ENCODE measurements at places on chromosomes 3 and 15.
A peak's percentile ranks its signal among the peaks of the same experiment; 100 is the strongest.

DNA sequence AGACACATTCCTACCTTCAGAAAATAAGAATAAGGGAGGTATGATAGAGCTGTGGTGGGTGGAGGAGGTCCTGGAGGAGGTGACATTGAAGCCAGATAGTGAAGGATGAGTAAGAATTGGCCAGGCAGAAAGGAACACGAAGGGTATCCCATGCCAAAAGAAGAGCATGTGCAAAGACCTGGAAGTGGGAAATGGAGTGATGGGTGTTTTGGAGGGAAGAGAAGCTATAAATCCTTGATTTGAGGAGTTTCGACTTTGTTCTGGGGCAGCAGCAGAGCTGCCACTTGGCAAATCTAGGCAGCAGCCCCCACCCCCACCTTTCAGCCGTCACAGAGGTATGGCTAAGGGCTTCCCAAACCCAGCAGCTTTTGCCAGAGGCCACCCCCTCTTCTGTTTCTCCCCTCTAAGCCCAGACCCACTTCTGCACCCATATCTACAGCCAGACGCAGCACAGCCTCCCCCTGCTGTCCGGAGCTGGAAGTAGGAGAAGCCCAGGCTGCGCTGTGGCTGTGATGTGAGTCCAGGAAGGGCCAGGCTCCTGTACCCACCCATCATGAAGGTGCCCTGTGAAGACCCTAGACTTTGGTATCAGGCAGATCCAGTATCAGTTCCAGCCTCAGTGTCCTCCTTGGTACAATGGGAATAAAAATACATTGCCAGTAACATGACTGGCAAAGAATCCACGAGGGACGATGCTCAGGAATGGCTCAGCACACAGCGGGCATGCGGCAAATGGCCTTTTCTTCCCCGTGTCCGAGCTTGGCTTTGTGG lies 188.7 kb upstream of the LINGO1 start:
- peak; percentile 13 for DNase-seq

- DNase-seq = no peak
These were observed 103.6 kb upstream of the TBL1XR1 start for GRCh38 chr3:177300842-177301241.

GRCh38 chr15:81516461-81516860 lies 142.4 kb upstream of the TMC3 start:
- no peak for DNase-seq

DNA sequence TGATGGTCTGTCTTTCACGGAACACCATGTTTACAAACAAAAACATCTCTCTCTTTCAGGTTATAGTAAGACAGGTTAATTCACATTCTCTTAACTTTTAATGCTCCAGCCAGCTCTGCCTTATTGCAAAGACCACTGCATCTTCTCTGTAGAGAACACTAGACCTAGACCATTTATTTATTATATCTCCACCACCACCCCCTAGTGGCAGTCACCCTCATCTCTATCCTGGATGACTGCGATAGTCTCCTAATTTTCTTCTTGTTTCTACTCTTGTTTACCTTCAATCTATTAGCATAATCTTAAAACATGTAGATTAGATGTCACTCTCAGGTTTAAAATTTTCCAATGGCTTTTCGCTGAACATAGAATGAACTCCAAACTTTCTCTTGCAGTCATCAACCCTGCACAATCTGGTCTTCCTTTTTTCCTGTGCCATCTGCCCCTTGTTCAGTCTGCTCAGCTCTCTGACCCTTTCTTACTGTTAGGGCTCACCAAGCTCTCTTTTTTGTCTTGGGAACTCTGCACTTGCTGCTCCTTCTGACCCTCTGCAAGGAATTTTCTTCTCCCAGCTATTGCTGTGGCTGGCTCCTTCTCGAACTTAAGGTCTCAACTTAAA lies 155.6 kb downstream of the SQOR start:
- no peak for DNase-seq

DNA sequence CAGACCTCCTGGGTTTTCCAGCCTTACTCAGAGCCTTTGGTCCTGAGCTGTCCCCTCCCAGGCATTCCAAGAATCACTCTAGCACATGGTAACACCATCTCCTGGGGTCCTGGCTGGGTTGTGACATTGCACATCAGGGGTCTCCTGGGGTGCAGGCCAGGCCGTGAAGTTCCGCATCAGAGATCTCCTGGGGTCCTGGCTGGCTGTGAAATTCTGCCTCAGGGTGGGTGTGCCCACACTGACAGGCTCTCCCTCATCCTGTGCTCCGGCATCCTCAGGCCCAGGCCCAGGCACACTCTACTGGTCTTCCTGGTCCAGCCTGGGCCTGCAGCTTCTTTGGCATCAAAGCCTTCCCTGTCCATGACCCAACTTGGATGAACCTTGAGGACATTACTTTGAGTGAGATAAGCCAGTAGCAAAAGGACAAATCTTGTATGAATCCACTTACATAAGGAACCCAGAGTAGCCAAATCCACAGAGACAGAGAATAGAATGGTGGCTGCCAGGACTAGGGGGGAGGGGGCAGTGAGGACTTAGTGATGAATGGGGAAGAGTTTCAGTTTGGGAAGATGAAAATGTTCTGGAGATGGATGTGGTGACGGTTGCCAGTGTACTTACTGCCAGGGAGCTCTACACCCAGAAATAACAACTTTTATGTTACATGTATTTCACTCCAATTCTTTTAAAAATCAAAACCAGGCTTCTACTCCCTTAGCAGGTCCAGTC lies 49.1 kb upstream of the KLF13 start:
- DNase-seq = peak; percentile 1

DNA sequence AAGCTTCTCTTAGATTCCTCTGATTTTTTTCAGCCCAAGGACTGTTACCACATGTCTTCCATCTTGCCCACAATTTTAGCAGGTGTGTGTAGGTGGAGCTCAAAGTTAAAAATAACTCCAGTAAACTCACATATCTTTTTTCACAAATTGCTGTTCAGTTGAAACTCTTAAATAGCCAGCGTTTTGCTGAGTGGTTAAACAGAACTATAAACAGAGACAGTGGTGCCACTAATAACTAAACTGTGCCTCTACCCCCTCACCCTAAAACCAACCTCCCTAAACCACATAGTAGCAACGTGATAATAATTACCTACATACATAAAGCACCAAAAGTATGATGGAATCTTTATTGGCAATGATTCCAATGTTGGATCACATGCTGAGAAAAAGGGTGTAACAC lies 525.1 kb downstream of the PDCD6IP start:
- no peak for DNase-seq

- no peak for DNase-seq
These were observed 1112.6 kb downstream of the IGSF11 start for GRCh38 chr3:117922039-117922438.

- DNase-seq = no peak
These were observed 20.3 kb downstream of the SHOX2 start for GRCh38 chr3:158085931-158086330.

GRCh38 chr3:62415312-62415801 lies 42.0 kb upstream of the FEZF2 start:
- DNase-seq = no peak

DNA sequence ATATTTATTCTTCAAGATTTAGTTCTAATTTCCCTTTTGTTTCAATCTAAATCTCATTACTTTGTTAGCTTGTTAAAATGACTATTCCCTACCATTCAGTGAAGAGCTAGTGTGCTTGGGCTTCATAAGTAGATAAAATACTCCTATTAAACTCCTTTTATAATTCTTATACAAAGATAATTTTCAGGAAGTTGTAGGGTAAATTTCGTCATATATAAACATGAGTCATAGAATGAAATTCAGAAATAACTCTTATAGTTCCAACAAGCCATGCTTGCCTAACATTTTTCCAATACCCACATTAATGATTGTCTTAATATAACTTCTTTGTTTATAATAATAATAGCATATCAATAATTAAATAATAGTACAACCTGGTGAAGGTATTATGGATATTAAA lies 407.3 kb downstream of the NAALADL2 start:
- DNase-seq = no peak

GRCh38 chr3:10341901-10342398 lies 21.0 kb upstream of the SEC13 start:
- DNase-seq = no peak

- DNase-seq = no peak
These were observed 32.9 kb downstream of the PIK3CA start for GRCh38 chr3:179181021-179181472.

DNA sequence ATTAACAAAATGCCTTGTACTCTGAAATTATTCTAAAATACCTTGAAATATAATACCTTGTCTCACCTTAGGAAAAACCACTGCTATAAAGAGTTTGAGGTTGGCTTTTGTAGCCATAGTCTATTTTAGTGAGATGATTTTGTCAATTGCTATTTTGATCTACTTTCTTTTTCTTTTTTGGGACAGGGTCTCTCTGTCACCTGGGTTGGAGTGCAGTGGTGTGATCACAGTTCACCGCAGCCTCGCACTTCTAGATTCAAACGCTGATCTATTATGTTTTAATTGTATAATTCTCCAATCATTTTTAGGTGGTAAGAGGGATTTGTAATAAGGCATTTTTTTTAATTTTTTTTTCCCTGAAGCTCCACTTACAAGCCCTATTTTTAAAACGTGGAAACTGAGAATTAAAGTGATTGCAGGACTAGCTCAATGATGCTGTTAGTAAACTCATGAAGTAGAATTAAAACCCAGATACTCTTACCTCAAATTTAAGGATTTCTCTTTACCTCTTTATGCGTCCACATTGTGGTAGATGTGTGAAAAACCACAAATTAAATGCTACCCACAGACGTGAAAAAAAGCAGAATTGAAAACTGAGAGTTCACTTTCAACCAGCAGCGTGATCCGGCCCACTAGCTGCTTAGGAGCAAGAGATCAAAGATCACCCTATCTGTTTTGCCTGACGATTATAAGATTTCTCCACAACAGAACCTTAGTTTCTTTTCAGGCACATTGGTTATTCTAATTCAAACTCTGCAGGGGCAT lies 384.2 kb downstream of the CGGBP1 start:
- DNase-seq = no peak

- DNase-seq = no peak
These were observed 6.2 kb upstream of the MAP1A start for GRCh38 chr15:43511012-43511885.

DNA sequence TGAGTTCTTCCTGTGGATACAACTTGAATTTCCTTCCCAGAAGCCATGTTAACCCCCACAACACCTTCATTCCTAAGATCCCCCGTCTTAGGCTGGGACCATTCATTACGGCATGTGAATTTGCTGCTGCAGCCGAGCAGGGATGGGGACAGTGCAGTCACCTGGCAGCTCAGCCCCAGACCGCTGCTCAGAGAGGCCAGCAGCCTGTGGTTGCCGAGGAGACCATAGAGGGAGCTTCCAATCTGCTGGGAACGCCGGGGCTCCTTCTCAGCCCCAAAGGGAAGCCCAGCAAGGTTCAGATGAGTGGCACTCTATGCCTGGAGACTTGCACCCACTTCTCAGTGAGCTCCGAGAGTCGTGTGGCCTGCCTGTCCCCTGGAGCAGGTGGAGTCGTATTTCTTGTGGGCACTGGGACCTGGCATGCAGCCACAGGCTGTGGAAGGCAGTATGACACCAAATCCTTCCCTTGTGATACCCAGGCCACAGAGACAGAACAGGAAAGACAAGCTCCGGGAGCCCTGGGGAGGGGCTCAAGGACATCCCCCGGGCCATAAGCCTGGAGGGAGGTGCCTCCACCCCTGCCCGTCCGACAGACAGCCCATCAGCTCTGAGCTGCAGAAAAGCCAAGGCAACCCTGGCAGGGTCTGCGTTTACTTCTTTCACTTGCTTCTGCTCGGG lies 167.3 kb downstream of the FAM43A start:
- DNase-seq = no peak

DNA sequence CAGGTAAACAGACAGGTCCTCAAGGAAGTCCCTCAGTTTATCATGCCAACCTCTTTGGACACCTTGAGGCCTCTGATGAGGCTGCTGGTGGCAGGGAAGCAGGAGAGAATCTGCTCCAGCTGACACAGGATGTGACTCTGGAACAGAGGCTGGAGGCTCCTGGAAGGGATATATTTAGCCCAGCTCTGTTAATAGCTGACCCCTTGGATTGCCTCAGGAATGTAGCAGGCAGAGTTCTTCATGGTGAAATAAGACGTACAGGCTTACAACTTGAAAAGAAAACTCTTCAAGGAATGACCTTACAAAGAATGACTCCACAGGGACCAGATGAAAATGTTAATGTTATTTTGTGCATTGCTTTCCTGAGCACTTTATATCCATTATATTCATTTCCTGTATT lies 90.5 kb downstream of the AQP9 start:
- DNase-seq = no peak

- DNase-seq = no peak
These were observed 389.1 kb upstream of the PROK2 start for GRCh38 chr3:72174040-72174439.

- no peak for DNase-seq
These were observed 91.3 kb downstream of the SUCNR1 start for GRCh38 chr3:151964743-151965142.

- no peak for DNase-seq
These were observed 59.7 kb downstream of the SENP2 start for GRCh38 chr3:185645596-185646381.

GRCh38 chr15:57026016-57026592 lies 107.7 kb downstream of the TCF12 start:
- no peak for DNase-seq

DNA sequence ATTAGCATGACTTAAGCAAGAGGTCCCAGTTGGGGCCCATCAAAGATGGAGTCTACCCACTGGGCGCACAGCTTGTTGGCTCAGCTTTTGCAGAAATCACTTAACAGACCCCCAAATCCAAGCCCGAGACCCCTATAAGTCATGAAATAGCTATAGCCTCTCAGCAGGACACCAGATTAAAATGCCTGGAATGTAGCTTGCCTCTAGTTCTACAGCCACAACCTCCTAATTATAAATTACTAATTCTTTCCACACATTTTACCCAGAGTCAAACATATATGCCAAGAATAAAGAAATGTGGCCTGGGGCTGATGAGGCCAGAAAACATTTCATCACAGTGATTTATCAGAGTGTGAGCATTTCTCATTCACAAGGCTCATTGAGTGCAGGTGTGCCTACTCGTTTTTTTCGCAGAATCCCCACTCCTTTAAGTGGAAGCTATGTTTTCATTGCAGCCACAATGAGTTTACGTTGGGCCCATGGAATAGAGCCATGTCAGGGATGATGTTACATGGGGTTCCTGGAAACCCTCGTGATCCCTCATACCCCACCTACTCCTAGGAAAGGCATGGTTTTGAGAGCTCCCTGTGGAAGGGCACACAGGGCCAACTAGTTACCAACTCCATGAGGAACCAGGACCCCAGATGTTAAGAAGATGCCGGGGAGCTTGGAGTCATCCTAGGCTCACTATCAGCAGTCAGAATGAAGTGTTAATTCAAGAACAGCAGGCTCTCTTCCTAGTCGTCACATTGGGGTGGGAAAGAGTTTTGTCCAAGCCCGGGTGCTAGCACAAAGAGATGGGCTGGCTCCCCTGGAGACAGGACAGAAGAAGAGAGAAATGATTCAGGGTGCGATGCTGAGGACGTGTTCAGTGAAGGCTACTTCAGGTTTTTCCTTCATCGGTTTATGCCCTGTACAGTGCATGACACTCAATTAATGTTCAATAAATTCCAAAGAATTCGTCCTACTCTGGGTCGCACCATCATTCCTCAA lies 90.2 kb upstream of the ABHD17C start:
- DNase-seq = no peak

DNA sequence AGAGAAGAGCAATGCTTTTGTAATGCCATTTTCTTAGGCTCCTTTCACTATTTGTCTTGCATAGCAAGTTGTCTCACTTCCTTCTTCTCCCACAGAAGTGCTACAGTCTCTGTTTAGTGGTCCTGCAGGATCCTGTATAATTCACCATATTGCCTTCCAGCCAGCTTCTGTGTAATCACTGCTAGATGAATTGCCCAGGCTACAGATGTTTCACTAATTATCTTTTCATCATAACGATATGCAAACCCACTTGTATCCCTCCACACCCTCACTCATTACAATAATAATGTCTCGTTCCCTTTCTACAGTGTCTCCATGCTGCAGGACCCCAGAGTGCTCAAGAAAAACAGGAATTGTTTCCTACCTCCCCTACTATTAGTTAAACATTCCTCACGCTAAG lies 402.9 kb downstream of the TBL1XR1 start:
- no peak for DNase-seq

All from activated T-helper 2 cell treated with anti-CD3 and anti-CD28 coated beads, Interferon-gamma antibody, Interleukin-2, Interleukin-4, amounts not matched to agents 10 μg/mL and 5 μg/mL and 100 μg/mL, durations not matched to agents 14 hours and 24 hours and 36 hours (primary cell).